ENCODE measurements at places on chromosomes 7 and 10.

GRCh38 chr10:14800397-14800796, 25.7 kb upstream of the FAM107B start:
- no peak for DNase-seq

- no peak for DNase-seq
Measured at GRCh38 chr10:88792661-88793060, 9.9 kb upstream of the LIPM start.

GRCh38 chr7:16594676-16595075, 50.9 kb downstream of the ANKMY2 start:
- DNase-seq, result no peak

- DNase-seq, result no peak
Measured at GRCh38 chr10:127875916-127876315, 16.8 kb downstream of the CLRN3 start.

GRCh38 chr7:115300231-115300870, 378.5 kb downstream of the MDFIC start:
- DNase-seq, result no peak

GRCh38 chr10:42776681-42777080, 5.9 kb upstream of the BMS1 start:
- DNase-seq, result no peak

- no peak for DNase-seq
Measured at GRCh38 chr10:14086596-14086995, 244.1 kb downstream of the FRMD4A start.

DNA sequence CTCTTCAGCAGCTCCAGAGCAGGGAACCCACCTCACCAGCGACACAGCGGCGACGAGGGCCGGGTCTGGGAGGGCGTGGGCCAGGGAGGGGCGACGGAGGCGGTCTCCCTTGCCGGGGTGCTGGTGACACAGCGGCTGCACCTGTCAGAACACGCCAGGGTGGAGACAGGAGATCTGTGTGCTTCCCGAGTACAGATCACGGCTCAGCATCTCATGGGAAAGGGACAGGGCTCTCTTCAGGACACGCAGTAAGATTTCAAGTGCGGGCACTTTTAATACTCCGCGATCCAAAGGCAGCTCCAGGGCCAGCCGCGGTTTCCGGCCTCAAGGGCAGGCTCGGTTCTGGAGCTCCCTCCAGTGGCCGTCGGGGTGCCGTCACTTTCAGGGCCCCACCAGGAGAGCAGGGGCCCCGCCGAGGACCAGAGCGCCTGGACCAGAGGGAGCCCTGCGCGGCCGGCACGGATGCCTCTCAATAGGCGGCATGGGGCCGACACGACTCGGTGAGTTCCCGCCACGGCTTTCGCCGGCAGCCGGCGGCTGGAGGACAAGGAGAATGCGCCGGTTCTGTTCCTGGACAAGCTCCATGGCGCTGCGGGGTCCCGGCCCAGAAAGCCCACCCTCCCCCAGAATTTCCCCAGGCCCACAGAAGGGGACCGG, 21.4 kb downstream of the GPR146 start:
- peak; percentile 26 for DNase-seq

GRCh38 chr7:6655636-6656385, 18.7 kb downstream of the ZNF316 start:
- no peak for DNase-seq

DNA sequence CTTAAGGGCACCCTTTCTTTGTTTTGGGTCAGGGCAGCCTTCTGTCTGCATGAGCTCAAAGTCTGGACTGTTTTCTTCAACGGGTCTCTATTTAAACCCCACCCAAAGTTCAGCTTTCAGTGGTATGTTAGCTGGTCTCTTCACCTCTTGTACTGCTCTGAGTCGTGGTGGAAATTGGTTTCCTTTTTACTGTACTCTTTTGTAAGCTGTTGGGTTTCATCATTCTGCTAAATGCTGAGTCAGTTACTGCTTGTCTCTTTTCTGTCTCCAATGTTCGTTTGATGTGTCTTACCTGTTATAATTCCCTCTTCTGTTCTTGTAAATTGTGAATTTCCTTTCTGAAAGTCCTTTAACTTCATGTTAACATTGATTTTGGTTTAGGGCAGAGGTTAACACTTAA, 64.1 kb upstream of the MALRD1 start:
- no peak for DNase-seq

- no peak for DNase-seq
Measured at GRCh38 chr10:28560617-28561016, 27.7 kb downstream of the WAC start.

GRCh38 chr7:70579397-70580097, 552.4 kb upstream of the GALNT17 start:
- no peak for DNase-seq

GRCh38 chr10:61319386-61320256, 133.6 kb downstream of the TMEM26 start:
- no peak for DNase-seq

- DNase-seq, result no peak
Measured at GRCh38 chr7:148286150-148286549, 304.4 kb upstream of the C7orf33 start.

DNA sequence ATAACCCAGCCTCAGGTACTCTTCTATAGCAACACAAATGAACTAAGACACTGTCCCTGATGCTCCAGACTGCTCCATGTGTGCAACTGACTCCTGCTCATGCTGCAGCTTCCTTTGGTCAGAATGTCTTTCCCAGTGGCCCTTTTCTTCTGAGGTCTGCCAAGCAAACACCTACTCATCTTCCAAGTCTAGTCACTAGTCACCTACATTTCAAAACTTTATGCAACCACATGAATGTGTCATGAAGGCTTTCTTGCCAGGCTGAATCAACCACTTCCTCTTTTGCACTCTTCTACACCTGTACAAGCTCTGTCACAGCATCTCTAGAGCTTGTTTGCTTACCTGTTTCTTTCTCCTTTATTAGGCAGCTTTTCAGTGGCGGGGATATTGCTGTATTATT, 75.8 kb downstream of the LSMEM1 start:
- no peak for DNase-seq

DNA sequence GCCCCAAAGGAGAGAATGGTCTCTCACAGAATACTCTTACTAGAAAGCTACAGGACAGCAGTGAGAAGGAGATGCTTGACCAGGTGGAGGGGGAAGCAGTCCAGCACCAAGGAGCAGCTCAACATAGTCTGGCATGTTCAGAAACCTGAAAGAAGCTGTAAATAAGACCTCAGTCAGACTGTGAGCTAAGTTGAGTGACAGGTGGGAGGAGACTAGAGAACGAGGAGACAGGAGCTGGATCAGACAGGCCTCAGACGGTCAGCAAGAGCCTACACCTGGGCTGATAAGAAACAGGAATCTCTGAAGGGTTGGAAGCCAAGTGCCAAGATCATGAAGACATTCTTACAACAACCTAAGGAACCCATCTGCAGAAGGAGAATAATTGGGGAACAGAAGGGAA, 54.5 kb downstream of the ELMO1 start:
- no peak for DNase-seq

DNA sequence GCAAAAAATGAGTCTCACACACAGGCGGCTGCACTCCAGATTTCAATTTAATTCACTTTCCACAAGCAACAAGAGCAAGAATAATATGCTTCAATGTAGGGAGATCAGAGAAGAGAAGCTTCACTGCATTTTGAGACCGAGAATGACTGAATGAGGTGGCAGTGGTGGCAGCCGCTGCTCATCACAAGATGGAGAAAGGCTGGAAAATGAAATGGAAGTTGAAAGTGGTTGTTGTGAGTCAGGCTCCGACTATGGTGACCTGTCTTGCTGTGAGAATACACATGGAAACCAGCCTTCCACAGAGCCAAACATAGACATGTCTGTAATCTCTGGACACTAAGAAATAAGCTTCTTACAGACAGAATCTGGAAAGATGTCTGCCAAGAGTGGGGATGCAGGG, 499.6 kb upstream of the LRRN3 start:
- no peak for DNase-seq

GRCh38 chr7:30322271-30323005, 38.0 kb downstream of the ZNRF2 start:
- DNase-seq, result no peak

DNA sequence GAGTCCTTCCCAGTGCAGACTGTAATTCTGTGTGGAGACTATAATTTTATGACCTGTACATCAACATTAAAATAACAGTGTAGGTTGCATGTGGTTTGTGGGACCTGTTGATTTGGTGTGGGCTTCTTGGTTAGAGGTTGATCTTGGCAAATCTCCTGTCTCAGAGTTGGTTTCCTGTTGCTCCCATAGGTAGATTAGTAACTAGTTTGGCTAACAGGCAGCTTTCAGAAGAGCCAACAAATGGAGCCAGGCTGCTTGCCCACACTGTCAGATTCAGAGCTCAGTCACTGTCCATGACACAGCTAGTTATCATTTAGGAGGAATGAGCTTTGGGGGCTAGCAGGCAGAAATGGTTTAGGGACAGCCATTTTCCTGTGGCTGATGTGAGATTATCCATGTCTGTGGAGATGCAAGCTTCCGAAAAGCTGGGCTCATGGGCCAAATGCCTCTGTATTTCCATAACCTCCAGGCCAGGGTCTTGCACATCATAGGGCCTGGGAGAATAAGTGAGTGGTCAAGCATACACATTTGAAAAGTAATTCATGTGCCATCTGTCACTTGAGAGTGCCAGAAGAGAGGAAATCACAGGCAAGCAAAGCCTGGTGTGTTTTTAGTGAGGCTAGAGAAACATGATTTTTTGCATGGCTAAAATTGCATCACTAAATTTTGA, 33.4 kb downstream of the CCM2 start:
- DNase-seq, result no peak

- DNase-seq, result no peak
Measured at GRCh38 chr7:16804674-16805439, at the start of gene AGR2. TSS of gene AGR2 (minus strand) at chr7:16804999. CDS start at chr7:16801796, 3,203 bp downstream.

Measured in amniotic stem cell (primary cell).